ENCODE measurements at places on chromosomes 11 and 22.
A peak's percentile ranks its signal among the peaks of the same experiment; 100 is the strongest.

DNA sequence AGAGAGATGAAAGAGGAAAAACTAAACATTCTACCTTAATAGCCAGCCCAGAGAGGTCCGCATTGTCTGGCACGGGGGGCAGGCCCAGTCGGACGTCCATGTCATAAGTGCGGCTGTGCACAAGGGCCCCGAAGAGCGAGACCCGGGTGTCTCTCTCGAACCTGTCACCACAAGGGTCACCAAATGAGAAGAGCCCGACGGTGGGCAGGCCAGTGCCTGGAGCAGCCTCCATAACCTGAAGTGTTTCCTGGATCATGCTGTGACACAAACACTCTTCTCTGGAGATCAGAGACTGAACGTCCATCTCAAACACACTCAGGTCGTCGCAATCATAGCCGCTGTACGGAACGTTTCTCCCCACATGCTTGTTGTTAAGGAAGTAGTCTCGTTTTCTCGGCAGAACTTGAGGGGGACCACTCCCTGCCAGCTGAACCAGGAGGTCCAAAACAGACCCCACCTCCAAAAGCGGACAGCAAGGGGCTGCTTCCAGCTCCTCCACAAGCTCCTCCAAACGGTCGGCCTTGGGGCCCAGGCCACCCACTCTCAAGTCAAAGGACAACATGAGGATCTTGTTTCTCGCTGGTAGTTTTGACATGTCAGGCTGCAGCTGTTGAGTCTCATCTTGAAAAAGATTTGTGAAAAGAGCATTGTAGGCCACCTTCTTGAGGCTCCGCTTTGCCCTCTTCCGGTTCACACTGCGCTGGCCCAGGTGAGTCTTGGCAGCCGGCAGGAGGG lies 971 bp downstream of the TUBGCP6 start:
- no peak for DNase-seq

DNA sequence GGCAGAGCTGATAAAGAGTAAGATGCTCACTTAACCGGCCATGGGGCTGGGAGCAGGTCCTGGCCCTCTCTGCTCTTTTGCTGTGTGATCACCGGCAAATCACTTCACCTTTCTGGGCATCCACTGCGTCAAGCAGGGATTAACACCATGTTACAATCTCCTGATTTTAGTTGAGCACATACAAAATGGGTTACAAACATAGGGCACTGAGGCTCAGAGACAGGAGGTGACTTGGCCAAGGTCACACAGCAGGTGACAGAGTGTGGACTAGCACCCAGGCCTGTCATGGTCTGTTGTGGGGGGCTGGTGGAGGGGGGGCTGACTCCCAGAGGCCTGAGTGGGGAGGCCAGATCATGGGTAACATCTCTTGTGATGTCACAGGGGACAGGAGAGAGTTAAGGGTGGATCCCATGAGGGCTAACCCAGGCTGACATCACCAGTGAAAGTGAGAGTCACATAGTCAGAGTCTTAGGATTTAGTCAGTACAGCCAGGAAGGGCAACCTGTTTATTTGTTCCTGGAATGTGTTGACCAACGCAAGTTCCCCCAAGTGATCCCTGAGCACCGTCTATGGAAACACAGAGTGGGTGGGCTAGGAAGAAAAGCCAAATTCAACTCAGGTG lies 27.8 kb downstream of the GDPD5 start:
- no peak for DNase-seq

- DNase-seq, result no peak
Measured at GRCh38 chr11:83456075-83456474, 169.9 kb upstream of the CCDC90B start.

- no peak for DNase-seq
Measured at GRCh38 chr11:91086028-91086427, 863.2 kb upstream of the CHORDC1 start.

DNA sequence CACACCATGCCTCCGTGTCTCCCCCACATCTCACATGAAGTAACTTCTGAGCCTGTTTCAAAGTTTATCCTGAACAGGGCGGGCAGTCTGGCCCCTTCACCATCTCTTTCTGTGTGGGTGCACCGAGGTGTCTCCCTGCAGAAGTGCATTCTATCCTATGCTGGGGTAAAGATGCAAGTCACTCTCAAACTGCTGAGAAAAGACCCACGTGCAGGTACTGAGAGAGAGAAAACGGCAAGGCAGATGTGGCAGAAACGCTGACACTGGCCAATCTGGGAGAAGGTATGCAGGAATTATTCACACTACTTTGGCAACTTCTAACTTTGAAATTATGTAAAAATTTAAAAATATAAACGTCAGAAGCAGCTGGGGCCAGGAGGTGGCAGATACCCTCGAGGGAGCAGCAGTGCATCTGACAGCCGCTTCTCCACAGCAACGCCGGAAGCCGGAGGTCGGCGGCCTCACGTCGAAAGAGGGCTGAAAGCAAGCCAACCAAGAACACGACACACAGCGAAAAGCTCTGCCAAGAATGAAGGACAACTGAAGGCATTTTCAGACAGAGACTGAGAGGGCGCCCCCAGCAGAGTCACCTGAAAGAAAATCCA lies 34.2 kb upstream of the MOB2 start:
- no peak for DNase-seq

GRCh38 chr11:33930317-33931021 lies 38.6 kb upstream of the LMO2 start:
- DNase-seq, result peak; percentile 77

DNA sequence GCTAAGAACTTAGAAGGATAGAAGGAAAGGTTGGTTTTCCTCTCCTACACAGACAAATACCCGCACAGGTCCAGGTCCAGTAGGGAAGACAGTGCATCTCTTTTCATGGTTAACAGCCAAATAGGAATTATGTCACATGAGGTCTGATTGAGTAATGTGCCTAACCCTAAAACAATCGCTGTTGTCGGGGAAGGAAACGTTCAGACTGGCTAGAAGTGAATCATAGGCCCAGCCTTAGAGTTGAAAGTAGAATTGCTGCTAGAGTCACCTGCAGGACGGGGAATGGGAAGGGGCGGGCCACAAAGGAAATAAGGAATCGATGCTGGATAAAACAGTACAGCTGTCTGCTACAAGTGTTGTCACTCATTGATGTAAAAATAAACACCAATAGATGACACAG lies 12.4 kb upstream of the HTATIP2 start:
- DNase-seq, result no peak

DNA sequence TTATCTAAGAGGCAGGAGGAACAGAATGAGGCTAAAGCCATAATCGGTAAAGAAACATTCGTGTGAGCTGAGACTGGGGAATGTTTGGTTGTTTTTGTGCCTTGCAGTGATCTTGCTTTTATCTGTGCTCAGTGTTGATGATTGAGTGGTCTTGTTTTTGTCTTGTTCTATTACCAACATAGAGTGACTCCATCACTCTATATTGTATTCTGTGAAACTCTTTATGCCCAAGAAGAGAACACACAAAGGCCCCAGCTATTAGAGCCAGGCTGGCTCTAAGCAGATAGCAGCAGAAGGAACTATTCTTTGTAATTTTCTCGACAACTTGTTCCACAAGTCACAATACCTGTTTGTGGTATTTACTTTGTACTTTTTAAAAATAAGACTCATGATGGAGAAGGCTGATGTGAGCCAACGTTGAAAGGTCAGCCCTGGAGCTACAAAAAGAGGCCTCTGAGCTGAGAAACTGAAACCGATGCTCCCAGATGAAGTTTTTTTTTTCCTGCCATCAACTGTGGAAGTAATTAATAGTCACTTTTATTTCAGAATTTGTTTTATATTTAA lies 68.4 kb downstream of the LARGE1 start:
- DNase-seq, result no peak

DNA sequence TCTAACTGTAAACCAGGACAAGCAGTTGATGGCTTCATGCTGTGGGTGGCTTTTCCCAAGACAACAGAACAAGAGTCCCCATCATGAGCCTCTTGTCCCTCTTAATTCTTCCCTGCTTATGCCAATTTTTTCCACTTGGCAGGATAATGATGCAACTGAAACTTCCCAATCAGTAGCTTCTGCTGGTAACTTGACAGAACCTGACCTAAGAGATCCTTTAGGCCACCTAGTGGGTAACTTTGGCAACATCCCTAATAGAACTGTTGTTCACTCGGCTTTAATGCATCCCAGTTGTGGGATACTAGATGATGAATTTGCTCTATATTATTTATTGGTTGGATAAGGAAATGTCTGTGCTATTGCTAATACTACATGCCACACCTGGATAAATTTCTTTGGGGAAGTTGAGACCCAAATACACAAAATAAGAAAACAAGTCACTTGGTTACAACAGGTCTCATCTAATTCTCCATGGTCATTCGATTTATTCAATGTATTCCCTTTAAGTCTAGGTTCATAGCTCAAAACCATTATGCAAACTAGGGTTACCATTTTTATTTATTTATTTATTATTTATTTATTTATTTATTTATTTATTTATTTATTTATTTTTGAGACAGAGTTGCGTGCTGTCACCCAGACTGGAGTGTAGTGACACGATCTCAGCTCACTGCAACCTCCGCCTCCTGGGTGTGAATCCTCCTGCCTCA lies 41.4 kb upstream of the NFAM1 start:
- no peak for DNase-seq

- DNase-seq, result no peak
Measured at GRCh38 chr11:23732026-23732425, 764.8 kb upstream of the LUZP2 start.

DNA sequence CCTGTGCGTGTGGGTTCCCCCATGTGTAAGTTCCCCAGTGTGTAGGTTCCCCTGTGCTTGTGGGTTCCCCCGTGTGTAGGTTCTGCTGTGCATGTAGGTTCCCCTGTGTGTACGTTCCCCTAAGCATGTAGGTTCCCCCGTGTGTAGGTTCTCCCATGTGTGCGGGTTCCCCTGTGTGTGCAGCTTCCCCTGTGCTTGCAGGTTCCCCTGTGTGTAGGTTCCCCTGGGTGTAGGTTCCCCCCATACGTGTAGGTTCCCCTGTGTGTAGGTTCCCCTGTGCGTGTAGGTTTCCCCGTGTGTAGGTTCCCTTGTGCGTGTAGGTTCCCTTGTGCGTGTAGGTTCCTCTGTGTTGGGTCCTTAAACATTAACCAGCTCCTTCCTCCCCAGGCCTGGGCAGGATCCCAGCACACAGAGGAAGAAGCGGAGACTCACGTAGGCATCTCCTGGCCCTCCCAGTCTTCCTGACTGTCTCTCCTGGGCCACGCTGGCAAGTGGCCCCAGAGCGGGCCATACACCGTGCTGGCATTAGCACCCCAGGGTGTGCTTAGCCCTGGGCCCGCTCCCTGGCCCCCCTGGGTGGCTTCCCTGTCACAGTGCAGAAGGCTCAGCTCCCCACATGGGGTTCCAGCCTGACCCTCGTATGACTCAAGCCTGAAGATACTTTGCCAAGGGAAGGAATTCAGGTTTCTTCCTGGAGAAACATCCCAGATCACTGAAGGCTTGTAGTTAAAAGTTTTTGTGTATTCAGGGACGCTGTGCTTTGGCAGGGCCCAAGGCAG lies 2.8 kb upstream of the GRAMD4 start:
- no peak for DNase-seq

GRCh38 chr11:113016905-113017304 lies 55.7 kb downstream of the NCAM1 start:
- no peak for DNase-seq

- DNase-seq, result no peak
Measured at GRCh38 chr11:129013737-129014475, 71.2 kb upstream of the TP53AIP1 start.
